Activated T-helper 2 cell treated with anti-CD3 and anti-CD28 coated beads, Interferon-gamma antibody, Interleukin-2, Interleukin-4, amounts not matched to agents 10 μg/mL and 5 μg/mL and 100 μg/mL, durations not matched to agents 14 hours and 24 hours and 36 hours (primary cell): ENCODE measurements at places on chromosomes 3 and 15. TPM values are rescaled to one million over a fixed set of nuclear protein-coding genes. Genes with fewer than 3 reads are reported as not detected.

DNA sequence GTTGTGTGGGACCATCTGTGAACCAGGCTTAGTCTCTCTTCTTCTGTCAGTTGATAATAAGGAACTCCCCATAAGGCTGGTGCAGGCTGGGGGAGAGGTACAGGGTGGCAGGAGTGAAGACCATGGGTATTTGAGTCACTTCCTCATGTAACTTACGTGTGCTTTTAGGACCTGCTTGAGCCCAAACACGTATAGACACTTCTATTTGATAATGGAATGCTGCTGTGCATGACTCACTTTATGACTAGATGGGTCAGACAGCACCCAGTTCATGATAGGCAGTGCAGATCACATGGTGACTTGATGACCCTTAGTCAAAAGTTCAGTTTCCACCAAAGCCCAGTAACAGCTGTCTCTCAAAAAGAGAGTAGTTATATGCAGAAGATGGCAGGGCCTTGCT, 490.9 kb downstream of the ZBBX start:
- no peaks in the 10 kb centered on the region for H3K36me3 ChIP-seq
- no peak overlapping the region for H3K27ac ChIP-seq
- H3K4me3 ChIP-seq = no peak overlapping the region
- no peaks in the 10 kb centered on the region for H3K4me1 ChIP-seq

- H3K27ac ChIP-seq = peak overlapping the region; percentile 89
- peaks cover 25% of the 10 kb centered on the region for H3K36me3 ChIP-seq
- no peaks in the 10 kb centered on the region for H3K27me3 ChIP-seq
Measured at GRCh38 chr15:22839046-22839695, 705 bp downstream of the NIPA2 start.

- H3K36me3 ChIP-seq = no peaks in the 10 kb centered on the region
- no peak for DNase-seq
- H3K27me3 ChIP-seq = peaks cover 26% of the 10 kb centered on the region
- H3K4me3 ChIP-seq = no peak overlapping the region
Measured at GRCh38 chr3:157027861-157028745, 131.8 kb downstream of the CCNL1 start.

The RAB7A gene
- 320 and 322 TPM in 2 replicates for total RNA-seq

The RTP3 gene
- not detected in 2 replicates for total RNA-seq
